GM23248 (cell line): ENCODE measurements at places on chromosomes 12 and 14. TPM values are rescaled to one million over a fixed set of nuclear protein-coding genes. Genes with fewer than 3 reads are reported as not detected.

DNA sequence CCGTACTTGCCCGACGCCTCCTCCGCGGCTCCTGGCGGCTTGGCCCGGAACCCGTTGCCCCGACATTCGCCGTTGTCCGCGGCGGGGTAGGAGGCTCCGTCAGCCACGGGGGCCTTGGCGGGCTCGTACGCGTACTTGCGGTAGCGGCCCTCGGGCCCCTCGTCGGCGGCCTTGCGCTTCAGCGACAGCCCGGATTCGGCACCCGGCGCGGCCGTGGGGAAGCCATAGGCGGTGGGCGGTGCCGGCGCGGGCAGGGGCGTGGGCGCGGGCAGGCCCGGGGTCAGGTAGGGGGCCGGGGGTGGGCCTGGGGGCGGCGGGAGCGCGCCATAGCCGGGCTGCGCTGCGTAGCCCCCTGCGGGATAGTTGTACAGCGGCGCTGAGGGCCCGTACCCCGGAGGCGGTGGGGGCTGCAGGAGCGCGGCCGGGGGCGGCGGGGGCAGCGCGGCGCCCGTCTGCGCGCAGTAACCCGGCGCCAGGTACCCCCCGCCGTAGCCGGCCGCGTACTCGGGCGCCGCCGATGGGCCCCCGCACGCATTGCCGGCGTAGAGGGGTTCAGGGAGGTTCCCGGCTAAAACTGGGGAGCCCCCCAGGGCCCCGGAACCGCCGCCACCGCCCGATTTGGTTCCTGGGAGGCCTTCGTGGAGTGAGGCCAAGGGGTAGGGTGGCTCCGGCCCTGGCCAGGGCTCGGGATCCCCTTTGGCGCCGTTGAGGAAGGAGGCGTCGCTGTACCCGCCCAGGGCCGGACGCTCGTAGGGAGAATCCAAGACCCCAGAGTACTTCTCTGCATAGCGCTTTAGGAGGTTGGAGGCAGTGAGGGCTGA, 26.9 kb downstream of the FIGNL2 start:
- peak; percentile 63 for DNase-seq

GRCh38 chr12:9940375-9940774, 8.2 kb upstream of the CLEC2A start:
- peak; percentile 26 for DNase-seq

Gene FGF23
- total RNA-seq = not detected in 2 replicates

DNA sequence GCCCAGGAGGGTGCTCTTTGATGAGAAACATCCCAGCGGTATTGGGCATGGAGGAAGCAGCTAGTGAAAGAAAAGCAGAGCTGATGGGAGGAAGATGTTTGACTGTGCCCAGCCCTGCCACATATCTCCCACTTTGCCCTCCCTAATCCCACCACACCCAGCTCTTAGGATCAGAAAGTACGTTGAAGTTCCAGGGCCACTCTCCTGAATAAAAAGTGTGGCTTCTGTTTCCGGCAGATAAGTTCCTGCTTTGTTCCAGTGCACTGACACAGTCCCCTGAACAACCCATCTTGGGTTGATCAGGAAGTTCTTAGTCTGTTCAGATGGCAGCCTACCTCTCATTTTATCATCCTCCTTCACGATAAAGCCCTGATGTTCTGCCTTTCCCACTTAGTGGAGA, 16.5 kb downstream of the TPCN1 start:
- DNase-seq = no peak

Gene NANOG
- 0.13 TPM in 1 of 2 replicates, not detected in the other for total RNA-seq

GRCh38 chr12:55935738-55936151, 4.8 kb downstream of the DGKA start:
- DNase-seq = no peak

DNA sequence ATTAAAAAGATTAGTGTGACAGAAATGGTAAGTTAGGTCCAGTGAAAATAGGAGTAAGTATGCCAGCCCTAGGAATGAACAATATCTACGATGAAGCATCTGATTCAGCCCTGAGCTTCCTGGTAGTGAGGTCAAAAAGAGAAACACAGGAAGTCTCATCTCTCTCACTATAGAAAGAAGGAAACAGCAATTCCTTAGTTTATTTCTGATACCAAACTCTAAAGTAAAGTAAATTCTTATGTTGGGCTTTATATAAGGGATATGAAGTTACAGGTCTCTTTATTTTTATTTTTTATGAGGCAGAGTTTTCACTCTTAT, 76.7 kb upstream of the RFLNA start:
- peak; percentile 42 for DNase-seq

Gene RNF212B
- total RNA-seq = not detected in 2 replicates

DNA sequence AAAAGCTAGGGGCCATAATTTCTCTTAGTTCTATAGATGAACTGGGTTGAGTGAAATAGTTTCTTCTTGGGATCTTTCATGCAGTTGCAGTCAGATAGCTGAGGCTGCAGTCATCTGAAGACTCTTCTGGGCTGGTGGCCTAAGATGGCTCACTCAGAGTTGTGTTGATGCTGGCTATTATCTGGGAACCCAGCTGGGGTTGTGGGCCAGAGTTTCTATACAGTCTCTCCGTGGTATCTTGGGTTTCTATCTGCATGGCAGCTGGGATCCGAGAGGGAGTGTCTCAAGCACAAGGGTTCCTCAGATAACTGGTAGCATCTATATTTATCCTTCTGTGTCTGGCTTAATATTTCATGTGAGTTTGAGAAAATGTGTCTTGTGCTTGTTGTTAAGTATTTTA, 21.1 kb downstream of the AVPR1A start:
- no peak for DNase-seq
